Endothelial cell of umbilical vein (primary cell): ENCODE measurements at places on chromosomes 2 and 18. TPM values are rescaled to one million over a fixed set of nuclear protein-coding genes. Genes with fewer than 3 reads are reported as not detected.

Gene EN1
- total RNA-seq, result not detected in 2 replicates

Gene ALPG
- total RNA-seq, result not detected in 2 replicates

Gene HOXD3
- 15.3 and 20.9 TPM in 2 replicates for total RNA-seq

Gene STK39
- total RNA-seq, result 13.1 and 16.2 TPM in 2 replicates

Gene ARHGAP25
- total RNA-seq, result 1.2 and 2.0 TPM in 2 replicates

Gene ACVR1
- 33.6 and 38.3 TPM in 2 replicates for total RNA-seq

Gene ESPNL
- not detected in 2 replicates for total RNA-seq

Gene RAX
- total RNA-seq, result not detected in 2 replicates

Gene LIMS4
- 14.4 and 35.7 TPM in 2 replicates for total RNA-seq

Gene IRS1
- 0.05 and 0.11 TPM in 2 replicates for total RNA-seq

Gene HRH4
- total RNA-seq, result not detected in 2 replicates

Gene TBR1
- total RNA-seq, result 0.09 and 0.11 TPM in 2 replicates

Gene SERPINB2
- total RNA-seq, result 0.24 and 0.39 TPM in 2 replicates

Gene VPS54
- 17.6 and 17.7 TPM in 2 replicates for total RNA-seq

Gene RIOK3
- 50.7 and 55.7 TPM in 2 replicates for total RNA-seq

Gene IL1A
- 0.99 and 1.4 TPM in 2 replicates for total RNA-seq

Gene MOCOS
- total RNA-seq, result 0.85 and 0.88 TPM in 2 replicates

Gene TRAK2
- 35.7 and 38.5 TPM in 2 replicates for total RNA-seq

Gene LYPD6
- 3.1 and 4.0 TPM in 2 replicates for total RNA-seq

Gene CD8B2
- not detected in 2 replicates for total RNA-seq

Gene LGALSL
- 2.3 and 5.8 TPM in 2 replicates for total RNA-seq

Gene CENPA
- 33.1 and 34.1 TPM in 2 replicates for total RNA-seq

Gene ANKRD30BL
- total RNA-seq, result not detected in 2 replicates

Gene CFAP210
- total RNA-seq, result not detected in 2 replicates

Gene FOXI3
- not detected in 2 replicates for total RNA-seq

Gene NFATC1
- 26.8 and 30.0 TPM in 2 replicates for total RNA-seq

Gene AAK1
- 116 and 127 TPM in 2 replicates for total RNA-seq

Gene OSGEPL1
- 5.4 and 5.9 TPM in 2 replicates for total RNA-seq

Gene FTCDNL1
- total RNA-seq, result 0.27 and 0.65 TPM in 2 replicates

Gene EML6
- total RNA-seq, result 1.3 and 2.1 TPM in 2 replicates

Gene DOCK10
- 19.4 and 23.0 TPM in 2 replicates for total RNA-seq

Gene AMER3
- not detected in 2 replicates for total RNA-seq

Gene IL36B
- not detected in 2 replicates for total RNA-seq

Gene PLEKHB2
- total RNA-seq, result 56.5 and 56.9 TPM in 2 replicates

Gene LRP1B
- total RNA-seq, result 0.07 TPM in 2 replicates

Gene THUMPD2
- 8.2 and 8.9 TPM in 2 replicates for total RNA-seq

Gene LOXHD1
- total RNA-seq, result not detected in 2 replicates

Gene KCNIP3
- total RNA-seq, result 0.21 and 0.62 TPM in 2 replicates

Gene PLB1
- total RNA-seq, result 0.80 and 1.1 TPM in 2 replicates

Gene PXDN
- 248 and 308 TPM in 2 replicates for total RNA-seq

Gene PROKR1
- not detected in 2 replicates for total RNA-seq

Gene INSIG2
- total RNA-seq, result 19.7 and 26.9 TPM in 2 replicates

Gene PSMA8
- not detected in 2 replicates for total RNA-seq

Gene SERPINB7
- not detected in 2 replicates for total RNA-seq

Gene BOLL
- total RNA-seq, result not detected in 2 replicates

Gene HNMT
- total RNA-seq, result 13.4 and 16.9 TPM in 2 replicates
